ENCODE measurements at places on chromosomes 7 and 10.
A peak's percentile ranks its signal among the peaks of the same experiment; 100 is the strongest.

DNA sequence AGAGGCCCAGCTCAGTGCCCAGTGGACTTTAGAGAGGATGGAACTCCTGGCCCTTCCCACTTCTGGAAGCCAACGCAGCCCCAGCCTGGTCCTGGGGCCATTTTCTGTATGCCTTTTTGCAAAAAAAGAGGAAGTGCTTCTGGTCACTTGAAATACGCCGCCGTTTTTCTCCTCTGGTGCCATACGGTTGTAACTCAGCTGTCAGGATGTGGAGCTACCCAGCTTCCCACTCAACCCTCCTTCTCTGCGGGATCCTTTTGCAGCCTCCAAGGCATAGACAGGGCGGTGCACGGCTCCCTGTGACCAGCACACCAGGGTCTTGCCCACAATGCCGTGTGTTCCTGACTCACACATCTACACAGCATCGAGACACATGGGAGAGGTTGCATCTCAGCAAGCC, 369.6 kb downstream of the TCERG1L start:
- no peak for DNase-seq

- no peak for DNase-seq
Measured at GRCh38 chr10:13559124-13559700, 27.6 kb upstream of the PRPF18 start.

- DNase-seq = no peak
Measured at GRCh38 chr10:102335184-102335583, 60.3 kb upstream of the NFKB2 start.

- peak; percentile 35 for DNase-seq
Measured at GRCh38 chr7:12674861-12675260, 12.6 kb upstream of the ARL4A start.

DNA sequence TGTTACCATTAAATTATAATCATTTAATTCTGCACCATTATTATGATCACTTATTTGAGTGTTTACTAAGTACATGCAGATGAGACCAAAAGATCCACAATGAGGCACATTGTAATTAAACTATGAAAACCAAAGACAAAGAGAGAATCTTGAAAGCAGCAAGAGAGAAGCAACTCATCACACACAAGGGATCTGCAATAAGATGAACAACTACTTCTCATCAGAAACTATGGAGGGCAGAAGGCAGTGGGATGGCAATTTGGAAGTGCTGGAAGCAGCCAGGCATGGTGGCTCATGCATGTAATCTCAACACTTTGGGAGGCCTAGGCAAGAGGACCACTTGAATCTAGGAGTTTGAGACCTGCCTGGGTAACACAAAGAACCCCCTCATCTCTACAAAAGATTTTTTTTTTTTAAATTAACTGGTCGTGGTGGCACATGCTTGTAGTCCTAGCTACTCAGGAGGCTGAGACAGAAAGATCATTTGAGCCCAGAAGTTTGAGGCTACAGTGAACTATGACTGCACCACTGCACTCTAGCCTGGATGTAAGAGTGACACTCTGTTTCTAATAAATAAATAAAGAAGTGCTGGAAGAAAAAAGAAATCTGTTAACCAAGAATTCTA, 47.7 kb downstream of the CDK6 start:
- DNase-seq = no peak

- DNase-seq = no peak
Measured at GRCh38 chr10:11646450-11646849, 35.0 kb upstream of the USP6NL start.

- DNase-seq = peak; percentile 82
Measured at GRCh38 chr7:69599286-69599954, 1.1 kb downstream of the AUTS2 start.

DNA sequence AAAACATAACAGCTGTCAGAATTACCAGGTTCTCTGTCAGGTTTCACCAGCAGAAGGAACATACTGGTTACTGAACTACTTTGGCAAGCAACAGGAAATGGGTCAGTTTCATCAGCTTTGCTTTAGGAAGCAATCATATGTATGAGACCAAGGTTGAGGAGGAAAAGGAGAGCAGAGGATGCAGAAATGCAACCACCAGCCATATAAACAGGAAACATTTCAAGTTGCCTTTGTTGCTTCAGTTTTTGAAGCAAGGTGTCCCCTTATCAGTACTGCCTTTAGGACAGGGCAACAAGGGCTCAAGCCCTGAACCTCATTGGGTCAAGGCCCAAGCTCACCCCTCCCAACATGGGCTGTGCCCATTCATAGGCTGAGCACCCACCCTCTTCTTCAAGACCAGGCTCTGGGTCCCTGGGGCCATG, 10.2 kb downstream of the HIPK2 start:
- DNase-seq = no peak

- DNase-seq = no peak
Measured at GRCh38 chr10:73577788-73578187, 13.4 kb downstream of the USP54 start.

DNA sequence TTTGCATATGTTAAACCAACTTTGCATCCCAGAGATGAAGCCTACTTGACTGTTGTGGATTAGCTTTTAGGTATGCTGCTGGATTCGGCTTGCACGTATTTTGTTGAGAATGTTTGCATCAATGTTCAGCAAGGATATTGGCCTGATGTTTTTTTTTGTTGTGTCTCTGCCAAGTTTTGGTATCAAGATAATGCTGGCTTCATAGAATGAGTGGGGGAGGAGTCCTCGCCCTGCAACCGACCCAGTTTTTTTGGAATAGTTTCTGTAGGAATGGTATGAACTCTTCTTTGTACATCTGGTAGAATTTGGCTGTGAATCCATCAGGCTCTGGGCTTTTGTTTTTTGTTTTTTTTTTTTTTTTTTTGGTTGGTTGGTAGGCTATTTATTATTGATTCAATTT, 147.9 kb downstream of the AHR start:
- no peak for DNase-seq

GRCh38 chr7:23397241-23397640, 73.0 kb downstream of the IGF2BP3 start:
- DNase-seq = no peak

DNA sequence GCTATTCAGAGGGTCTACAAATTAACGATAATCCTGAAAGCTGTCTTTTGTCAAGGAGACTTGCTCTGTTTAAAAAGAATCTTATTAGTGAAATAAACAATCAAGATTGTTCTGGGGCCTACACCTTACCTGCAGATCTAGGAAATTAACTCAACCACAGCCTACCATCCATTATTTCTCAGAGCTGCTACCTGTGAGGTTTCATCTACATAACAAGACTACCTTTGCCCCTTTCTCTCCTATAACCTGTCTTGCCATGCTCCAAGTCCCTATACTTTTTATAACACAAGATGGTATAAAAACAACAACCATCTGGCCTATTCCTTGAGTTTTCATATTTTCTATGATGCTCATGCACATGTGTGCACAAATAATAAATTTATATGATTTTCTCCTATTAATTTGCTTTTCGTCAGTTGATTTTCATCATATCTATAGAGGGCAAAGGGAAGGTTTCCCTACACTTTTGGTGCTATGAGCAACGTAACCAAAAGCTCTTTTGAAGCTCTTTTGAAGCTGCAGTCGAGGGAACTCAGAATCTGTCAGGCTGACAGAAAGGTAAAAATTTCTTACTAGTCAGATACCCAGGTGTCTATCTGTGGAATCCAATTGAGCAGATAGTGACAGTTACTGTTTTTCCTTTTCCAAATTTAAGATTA, 138.1 kb downstream of the CACNA2D1 start:
- DNase-seq = no peak

- no peak for DNase-seq
Measured at GRCh38 chr10:93181271-93182048, 107.8 kb downstream of the CYP26A1 start.
